ENCODE measurements at places on chromosomes 7 and 10.

GRCh38 chr7:156174428-156174827, 362.2 kb upstream of the SHH start:
- no peak for DNase-seq

GRCh38 chr7:7060828-7061599, 121.3 kb upstream of the C1GALT1 start:
- no peak for DNase-seq

DNA sequence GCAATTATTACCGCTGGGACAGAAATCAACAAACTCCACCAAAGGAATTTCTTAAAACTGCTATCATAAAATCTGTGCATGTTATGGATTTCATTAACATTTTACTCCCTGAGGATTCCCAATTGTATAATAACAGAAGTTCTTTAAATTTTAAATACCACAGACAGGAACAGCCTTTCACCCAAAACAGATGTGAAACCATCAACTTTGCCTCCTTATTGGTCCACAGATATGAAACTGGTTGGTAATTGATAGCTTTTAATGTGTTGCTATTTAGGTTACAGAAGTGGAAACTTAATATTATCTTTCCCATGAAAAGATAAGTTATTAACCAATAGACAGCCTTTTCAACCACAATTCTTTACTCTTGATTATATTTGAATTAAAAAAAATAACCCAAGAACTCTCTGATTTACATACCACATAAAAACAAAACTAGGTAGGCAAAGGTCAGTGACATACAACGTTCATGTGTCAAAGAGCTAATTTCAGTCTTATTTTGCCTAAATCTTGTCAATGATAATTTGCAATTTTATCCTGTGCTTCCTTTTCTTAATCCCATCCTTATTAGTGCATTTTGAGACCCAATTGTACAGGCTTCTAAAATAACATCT, 90.0 kb downstream of the NRP1 start:
- DNase-seq = no peak

DNA sequence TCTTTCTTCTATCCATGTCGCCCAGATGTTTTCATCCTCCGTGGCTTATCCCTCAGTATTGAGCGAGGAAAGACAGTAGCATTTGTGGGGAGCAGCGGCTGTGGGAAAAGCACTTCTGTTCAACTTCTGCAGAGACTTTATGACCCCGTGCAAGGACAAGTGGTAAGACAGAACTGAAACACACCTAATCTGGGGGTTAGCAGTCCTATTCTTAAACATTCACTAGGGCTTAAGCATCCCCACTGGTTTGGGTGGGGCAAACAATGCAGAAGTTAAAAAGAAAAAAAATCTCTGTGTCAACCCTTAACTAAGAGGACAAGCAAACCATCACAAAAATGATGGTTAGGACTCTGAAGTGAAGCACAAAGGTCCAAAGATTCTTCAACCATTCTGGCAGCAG, 43.8 kb downstream of the SP8 start:
- DNase-seq = no peak

- no peak for DNase-seq
Measured at GRCh38 chr7:6161463-6162330, 110.7 kb downstream of the CYTH3 start.

All from stimulated activated CD4-positive, alpha-beta T cell treated with anti-CD3 and anti-CD28 coated beads, Interleukin-4, amount 100 ng/mL, for 24 hours (primary cell).